Upper lobe of right lung (tissue), 1 donor: ENCODE measurements at places on chromosomes 6 and 20. TPM values are rescaled to one million over a fixed set of nuclear protein-coding genes. Genes with fewer than 3 reads are reported as not detected.

- DNase-seq, result no peak
- no peak overlapping the region for H3K4me3 ChIP-seq
- no peak overlapping the region for H3K27ac ChIP-seq
- no peaks in the 10 kb centered on the region for H3K36me3 ChIP-seq
- peaks cover 5% of the 10 kb centered on the region for H3K4me1 ChIP-seq
These were observed 36.6 kb downstream of the AIG1 start for GRCh38 chr6:143097224-143097795.

DNA sequence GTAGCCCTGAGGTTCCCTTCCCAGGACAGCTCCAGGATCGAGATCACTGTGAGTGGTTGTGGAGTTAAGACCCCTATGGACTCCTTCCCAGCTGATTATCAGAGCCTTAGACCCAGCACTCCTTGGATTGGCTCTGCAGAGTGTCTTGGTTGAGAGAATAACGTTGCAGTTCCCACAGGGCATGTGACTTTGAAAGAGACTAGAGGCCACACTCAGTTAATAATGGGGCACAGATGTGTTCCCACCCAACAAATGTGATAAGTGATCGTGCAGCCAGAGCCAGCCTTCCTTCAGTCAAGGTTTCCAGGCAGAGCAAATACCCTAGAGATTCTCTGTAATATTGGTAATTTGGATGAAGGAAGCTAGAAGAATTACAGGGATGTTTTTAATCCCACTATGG is 5.2 kb upstream of the BTN2A2 start:
- no peaks in the 10 kb centered on the region for H3K4me1 ChIP-seq
- no peak for DNase-seq
- H3K27me3 ChIP-seq, result no peaks in the 10 kb centered on the region
- no peak overlapping the region for H3K4me3 ChIP-seq

Gene GSTA3
- not detected for total RNA-seq

DNA sequence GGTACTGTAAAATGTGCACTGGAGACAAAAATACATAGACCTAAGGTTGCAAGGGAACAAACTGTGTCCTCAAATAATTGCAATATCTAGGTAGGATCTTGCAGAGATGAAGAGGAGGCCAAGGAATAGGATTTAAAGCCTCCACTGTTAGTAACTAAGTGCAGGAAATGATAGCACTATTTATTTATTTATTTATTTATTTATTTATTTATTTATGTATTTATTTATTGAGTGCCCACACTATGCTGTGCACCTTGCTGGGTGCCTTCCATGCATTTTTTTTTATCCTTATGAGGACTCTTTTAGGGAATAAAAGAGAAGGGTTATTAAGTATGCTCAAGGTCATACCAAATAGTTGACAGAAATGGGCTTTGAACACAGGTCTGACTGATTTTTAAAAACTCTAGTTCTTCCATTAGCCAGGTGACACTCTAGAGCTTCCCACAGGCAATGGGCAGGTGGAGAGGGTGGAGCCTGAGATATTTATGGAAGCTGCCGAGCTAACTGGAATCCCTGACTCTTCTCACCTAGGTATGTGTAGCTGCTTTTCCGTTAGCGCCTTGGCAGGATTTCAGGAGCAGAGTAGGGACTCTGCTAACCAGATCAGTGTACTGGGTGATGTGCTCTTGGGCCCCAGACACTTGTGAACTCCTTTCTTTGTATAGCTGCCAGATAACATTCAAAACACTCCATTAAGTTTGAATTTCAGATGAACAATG is 12.8 kb upstream of the NUP153 start:
- H3K27ac ChIP-seq, result no peak overlapping the region
- no peak for DNase-seq
- H3K4me1 ChIP-seq, result no peaks in the 10 kb centered on the region
- H3K4me3 ChIP-seq, result no peak overlapping the region

Gene MEI4
- not detected for total RNA-seq

Gene NNAT
- 0.43 TPM for total RNA-seq

DNA sequence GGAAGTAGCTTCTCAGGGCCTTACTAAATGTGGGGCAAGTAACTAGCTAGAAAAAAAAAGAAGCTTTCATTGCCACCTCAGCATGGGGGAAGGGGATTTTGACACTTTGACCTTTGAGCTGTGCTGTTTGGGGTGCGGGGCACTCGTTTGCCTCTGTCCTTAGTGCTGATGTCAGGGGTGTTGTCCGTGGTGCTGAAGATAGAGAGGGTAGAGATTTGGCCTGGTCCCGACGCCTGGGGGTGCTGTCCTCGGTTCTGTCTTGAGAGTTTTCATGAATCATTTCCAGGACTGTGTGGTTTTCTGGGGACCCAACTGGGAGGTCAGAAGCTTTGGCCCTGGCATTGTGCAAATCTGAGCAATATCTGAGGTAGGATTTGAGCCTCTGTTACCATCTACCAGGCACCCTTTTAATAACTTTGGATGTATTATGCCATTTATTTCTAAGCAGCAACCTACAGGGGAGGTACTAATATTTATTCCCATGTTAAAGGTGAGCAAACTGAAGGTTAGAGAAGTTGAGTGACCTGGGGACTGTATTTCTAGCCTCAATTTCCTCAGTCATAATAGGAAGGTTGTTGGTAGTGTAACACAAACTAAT is 78.0 kb downstream of the DLGAP4 start:
- no peak overlapping the region for H3K4me3 ChIP-seq
- DNase-seq, result no peak
- H3K4me1 ChIP-seq, result no peaks in the 10 kb centered on the region
- no peaks in the 10 kb centered on the region for H3K36me3 ChIP-seq
- H3K27ac ChIP-seq, result no peak overlapping the region
- no peaks in the 10 kb centered on the region for H3K27me3 ChIP-seq

Gene HDDC2
- 51.7 TPM for total RNA-seq

DNA sequence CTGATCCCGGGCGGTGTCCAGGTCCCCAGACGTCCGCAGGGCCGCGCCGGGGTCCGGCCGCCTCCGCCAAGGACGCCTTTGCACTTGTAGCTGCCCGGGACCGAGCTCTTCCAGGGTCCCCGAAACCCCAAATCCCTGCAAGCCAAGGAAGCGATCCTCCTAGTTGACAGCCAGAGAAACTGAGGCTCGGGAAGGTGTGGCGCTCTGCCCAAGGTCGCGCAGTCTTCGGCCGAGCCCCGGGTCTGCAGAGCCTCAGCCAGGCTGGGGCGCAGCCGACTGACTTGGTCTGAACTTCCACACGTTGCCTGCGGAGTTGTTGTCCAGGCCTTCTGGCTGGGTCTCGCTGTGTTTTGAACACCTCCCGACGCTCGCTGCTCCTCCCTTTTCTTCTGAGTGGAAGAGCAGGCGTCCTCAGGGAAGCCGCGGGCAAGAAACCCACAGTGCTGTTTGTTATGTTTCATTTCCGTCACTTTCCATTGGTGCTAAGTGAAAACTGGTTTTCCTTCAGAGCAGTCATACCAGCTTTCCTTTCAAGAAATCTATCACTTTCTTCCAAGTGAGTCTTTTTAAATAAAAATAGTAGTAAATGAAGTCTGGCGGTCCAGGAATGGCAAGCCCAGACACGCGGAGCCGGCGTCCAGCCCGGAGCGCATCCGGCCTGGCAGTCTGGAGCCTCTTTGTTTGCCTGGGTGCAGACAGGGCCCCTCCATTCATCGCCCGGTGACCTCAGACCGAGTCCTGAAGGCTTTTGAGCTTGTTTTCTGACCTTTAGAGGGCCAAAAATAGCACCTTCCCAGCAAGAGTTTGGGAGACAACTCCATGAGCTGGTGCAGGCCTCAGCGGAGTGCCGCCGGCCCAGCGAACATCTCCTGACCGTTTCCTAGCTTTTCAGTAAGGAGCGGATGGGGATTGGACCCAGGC is 698 bp downstream of the FAM210B start:
- H3K4me3 ChIP-seq, result peak overlapping the region; percentile 86
- H3K27ac ChIP-seq, result peak overlapping the region; percentile 80
- peaks cover 13% of the 10 kb centered on the region for H3K4me1 ChIP-seq
- peak; percentile 71 for DNase-seq

DNA sequence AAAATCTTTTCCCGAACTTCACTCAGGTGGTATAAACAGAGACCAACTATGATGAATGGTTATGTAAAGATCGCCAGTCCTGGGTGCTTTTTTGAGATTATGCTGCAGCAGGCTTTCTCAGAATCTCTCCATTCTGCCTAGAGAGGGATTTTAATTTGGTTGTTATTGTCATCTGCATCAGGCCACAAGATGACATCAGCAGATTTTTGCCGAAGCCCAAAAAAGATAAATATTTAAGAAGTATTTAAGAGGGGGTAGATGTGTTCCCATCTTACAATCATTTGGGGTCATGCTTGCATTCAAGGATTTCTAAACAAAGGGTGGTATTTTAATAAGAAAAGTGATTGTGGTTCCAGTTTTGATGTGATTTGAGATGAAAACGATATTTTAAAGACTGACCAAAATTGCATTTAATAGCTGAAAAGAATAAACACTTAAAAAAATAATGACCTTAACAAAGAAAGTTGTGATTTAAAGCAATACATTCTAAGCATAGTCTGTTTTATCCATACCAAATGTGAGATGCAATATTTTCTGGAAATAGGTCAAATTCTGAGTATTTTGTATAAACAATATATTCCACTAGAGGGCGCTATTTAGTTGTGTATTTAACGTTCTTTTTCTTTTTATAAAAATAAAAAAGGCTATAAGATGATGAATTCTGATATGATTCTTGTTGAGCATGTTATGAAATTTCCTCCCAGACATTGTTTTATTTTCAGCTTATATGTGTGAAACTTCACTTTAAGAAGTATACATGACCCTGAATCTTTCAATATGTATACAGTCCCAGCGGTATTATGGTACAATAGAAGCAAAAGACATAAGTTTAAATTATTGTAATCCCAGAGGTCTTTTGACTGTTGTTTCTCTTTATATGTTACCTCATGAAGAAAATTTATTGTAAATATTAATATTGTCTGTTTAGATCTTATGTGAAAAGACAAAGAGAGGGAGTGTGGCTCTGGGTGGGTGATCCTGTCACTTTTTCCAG is 51.0 kb upstream of the ZFP64 start:
- no peak overlapping the region for H3K4me3 ChIP-seq
- H3K27ac ChIP-seq, result no peak overlapping the region
- no peaks in the 10 kb centered on the region for H3K36me3 ChIP-seq

GRCh38 chr6:126039284-126039683 is 52.9 kb downstream of the TRMT11 start:
- H3K36me3 ChIP-seq, result peaks cover 12% of the 10 kb centered on the region
- no peaks in the 10 kb centered on the region for H3K27me3 ChIP-seq
- no peaks in the 10 kb centered on the region for H3K4me1 ChIP-seq
- no peak for DNase-seq
- H3K27ac ChIP-seq, result no peak overlapping the region

DNA sequence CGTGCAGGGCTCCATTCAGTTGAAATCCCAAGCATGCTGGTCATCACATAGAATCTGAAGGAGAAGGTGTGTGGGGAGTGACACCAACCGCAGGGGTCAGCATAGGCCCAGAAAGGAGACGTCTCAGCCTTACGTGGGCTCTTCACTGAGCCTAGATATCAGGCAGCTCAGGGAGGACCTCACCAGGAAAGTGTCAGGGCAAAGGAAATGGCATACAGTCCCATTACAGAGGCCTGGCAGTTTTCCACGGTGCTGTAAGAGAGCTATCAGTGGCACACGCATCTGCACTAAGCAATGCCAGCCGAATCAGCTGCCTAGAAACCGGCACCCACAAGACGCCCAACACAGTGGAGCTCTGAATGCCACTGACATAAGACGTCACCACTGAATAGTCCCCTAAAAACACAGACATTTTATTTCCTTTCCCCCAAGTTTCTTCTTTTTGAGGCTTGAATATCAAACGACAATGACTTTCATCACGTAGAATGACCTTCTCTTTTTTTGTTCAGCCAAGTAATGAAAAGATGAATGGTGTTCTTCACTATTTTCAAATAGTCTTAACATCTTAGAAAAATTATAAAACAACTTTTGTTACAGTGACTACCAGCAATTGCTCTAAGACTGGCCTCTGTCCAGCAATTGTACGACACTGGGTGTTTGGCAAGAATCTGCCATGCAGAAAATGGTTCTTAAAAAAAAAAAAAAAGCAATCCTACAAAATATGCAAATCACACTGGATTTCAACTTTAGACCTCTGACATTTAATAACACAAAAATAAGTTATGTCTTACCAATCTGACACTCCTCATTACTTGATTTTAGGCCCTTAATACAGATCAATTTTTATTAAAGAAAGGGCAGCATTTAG is 88.9 kb upstream of the FOXQ1 start:
- H3K36me3 ChIP-seq, result no peaks in the 10 kb centered on the region
- H3K27ac ChIP-seq, result no peak overlapping the region
- no peaks in the 10 kb centered on the region for H3K27me3 ChIP-seq
- H3K4me1 ChIP-seq, result no peaks in the 10 kb centered on the region
- no peak for DNase-seq

Gene ADTRP
- 21.0 TPM for total RNA-seq

GRCh38 chr6:33197431-33198048 is 2.9 kb downstream of the RXRB start:
- no peak overlapping the region for H3K4me3 ChIP-seq
- peak; percentile 77 for DNase-seq
- H3K36me3 ChIP-seq, result peaks cover 42% of the 10 kb centered on the region
- H3K27ac ChIP-seq, result no peak overlapping the region

DNA sequence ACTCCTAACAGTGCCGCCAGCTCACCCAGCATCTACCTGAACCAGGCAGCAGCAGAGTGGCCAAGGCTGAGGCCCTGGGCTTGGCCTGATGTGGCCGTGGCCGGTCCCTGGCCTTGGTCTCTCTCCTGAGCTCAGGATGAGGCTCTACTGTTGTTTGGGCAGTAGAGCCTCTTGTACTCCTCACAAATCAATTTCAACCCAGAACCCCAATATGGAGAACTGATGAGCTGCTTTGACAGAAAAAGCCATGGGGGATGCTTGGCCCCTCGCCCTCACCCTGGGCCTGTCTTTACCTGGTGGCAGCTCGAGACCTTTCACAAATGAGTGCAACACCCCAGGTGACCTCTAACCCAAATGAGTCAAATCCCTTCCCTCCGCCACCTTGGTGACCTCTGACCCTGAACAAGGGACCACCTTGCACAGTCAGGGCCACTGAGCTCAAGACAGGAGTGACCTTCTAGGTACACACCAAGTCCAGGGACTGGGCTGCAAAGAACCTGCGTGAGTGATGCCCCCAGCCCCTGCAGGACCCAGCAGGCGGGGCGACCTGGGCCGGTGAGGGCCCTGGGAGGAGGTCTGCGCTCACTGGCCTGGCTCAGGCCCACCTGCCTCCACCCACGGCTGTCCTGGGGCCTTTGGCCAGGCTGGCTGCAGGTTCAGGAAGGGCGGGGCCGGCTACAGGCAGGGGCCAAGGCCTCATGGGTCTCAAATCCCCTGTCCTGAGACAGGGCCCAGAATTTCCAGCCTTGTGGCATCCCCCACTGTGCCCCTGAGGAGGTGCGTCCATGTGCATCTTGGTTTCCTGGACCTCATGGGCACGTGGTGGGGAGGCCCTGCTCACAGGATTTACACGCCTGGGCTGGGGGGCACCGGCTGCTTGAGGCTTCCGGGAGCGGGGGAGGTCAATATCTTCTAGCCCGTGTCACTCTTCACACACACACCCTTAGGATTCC is 30.2 kb downstream of the PSMG4 start:
- no peak for DNase-seq
- H3K4me1 ChIP-seq, result no peaks in the 10 kb centered on the region
- no peak overlapping the region for H3K4me3 ChIP-seq
